ENCODE measurements at places on chromosomes 7 and 10. TPM values are rescaled to one million over a fixed set of nuclear protein-coding genes. Genes with fewer than 3 reads are reported as not detected.

HKDC1 gene
- polyA plus RNA-seq = 16.7 TPM

ACBD7 gene
- polyA plus RNA-seq = 5.8 TPM

SVOPL gene
- 2.9 TPM for polyA plus RNA-seq

INTS1 gene
- polyA plus RNA-seq = 53.1 TPM

AGBL3 gene
- polyA plus RNA-seq = 10.0 TPM

ITPRID1 gene
- polyA plus RNA-seq = not detected

C10orf143 gene
- polyA plus RNA-seq = 6.8 TPM

ZNF804B gene
- 0.28 TPM for polyA plus RNA-seq

LRIT1 gene
- polyA plus RNA-seq = not detected

AKR1C4 gene
- not detected for polyA plus RNA-seq

HMX3 gene
- polyA plus RNA-seq = not detected

DNA sequence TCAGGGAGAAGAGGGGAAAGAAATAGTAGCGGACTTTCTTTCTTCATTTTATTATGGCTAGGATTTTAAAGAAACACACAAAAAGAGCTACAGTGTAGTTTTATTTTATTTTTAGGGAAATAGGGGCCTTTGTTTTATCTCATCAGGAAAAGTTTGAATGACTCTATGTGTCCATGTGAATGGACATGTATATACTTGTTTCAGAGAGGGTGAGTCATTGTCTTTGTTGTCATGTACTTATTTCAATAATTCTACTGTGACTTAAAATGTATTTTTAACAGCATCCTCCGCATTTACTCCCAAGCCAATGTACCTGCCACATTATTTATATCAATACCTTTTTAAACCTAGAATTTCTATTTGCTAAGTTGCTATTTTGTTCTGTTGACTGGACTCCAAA, 569.5 kb downstream of the SORCS3 start:
- DNase-seq = no peak

DNA sequence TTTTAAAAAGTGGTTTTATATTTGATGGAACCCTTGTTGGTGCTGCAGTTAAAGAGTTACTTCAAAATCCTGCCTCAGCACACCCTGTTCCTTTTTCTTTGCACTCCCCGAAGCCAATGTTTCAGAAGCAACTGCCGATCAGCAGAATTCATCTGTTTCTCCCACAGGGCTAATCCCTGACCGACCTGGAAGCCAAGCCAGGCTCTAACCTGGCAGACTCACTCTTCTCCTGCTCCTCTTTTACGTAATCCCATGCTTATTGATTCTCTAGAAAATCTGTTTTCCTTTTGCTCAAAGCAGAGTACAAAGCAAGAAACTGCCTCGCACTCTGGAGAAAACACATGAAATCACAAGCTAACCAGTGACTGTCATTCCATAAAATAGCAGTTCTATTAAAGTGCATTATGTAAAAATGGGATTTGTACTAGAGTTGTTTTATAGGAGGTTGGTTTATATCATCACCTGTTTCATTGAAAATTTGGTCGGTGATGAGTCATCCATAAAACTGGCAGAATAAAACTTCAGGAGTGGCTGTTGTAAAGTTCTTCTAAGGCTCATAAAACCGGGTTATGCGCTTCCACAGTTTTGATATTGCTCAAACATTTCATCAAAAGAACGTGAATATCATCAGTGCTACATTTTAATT, 99.9 kb downstream of the CNTNAP2 start:
- DNase-seq = no peak

- DNase-seq = no peak
Measured at GRCh38 chr7:156919132-156919713, 26.2 kb upstream of the LMBR1 start.

- no peak for DNase-seq
Measured at GRCh38 chr7:2231992-2232765, 566 bp downstream of the MAD1L1 start.

GRCh38 chr7:32643194-32643593, 147.9 kb downstream of the AVL9 start:
- no peak for DNase-seq

GRCh38 chr7:112190120-112190519, 16.1 kb downstream of the DOCK4 start:
- DNase-seq = no peak

DNA sequence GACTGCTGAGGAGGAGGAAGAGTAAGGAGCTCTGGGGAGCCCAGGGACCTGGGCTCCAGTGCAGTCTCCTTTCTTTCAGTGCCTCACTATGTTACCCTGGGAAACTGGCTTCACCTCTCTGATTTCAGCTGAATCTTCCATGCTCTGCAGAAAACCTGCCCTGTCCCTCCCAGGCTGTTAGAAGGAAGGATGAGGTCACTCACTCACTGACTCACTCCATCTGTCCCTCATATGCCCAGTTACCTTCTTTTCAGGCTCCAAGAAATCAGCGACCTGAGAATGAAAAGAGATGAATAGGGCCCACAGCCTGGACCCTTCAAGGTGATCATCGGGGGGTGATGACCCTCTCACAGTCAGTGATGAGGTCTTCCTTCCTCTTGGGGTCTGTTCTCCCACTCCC, 481 bp downstream of the SFTPA2 start:
- no peak for DNase-seq

GRCh38 chr7:151875942-151876898, 695 bp downstream of the PRKAG2 start:
- DNase-seq = no peak

DNA sequence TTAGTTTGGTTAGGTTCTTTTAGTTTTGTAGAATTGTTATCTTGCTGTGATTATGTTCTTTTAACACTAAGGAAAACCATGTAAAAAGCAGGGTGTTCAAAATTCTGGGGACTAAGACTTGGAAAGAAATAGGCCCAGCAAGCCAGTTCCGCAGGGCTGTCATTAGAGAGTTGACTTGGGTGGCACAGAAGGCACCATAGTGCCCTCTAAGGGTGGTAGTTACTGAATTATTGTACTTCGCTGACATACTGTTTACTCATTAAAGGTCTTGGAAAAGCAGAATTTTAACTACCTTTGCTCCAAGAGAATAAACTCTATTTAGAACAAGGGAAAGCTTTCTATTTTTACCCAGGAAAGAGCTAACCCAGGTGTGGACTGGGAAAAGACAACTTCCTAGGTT, 86.5 kb downstream of the OTUD1 start:
- DNase-seq = no peak

DNA sequence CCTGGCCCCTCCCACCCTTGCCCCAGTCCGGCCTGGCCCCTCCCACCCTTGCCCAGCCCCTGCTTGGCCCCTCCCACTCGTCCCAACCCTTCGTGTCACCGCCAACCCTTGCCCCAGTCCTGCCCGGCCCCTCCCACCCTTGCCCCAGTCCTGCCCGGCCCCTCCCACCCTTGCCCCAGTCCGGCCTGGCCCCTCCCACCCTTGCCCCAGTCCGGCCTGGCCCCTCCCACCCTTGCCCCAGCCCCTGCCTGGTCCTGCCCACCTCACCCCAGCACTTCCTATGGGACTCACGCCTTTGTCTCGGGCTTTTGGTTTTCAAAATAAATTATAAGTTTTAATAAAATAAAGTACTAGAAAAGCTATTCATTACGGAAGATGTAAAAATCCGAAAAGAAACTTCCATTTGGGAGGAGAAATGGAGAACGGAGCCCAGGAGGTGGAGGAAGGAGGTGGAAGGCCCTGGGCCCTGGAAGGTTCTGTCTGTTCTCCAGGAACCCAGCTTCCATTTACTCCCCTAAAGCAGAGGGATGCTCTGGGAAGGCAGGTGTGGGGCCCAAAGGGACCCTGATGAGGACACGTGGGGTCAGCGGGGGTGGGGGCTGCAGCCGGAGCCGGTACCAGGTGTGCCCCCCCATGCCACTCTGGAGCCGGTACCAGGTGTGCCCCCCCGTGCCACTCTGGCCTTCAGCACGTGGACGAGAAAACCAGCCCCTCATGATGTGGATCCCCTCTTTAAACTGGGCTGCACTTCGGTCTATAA, 52.2 kb downstream of the PWWP2B start:
- DNase-seq = no peak

- no peak for DNase-seq
Measured at GRCh38 chr10:100736144-100736808, 9.1 kb upstream of the PAX2 start.

DNA sequence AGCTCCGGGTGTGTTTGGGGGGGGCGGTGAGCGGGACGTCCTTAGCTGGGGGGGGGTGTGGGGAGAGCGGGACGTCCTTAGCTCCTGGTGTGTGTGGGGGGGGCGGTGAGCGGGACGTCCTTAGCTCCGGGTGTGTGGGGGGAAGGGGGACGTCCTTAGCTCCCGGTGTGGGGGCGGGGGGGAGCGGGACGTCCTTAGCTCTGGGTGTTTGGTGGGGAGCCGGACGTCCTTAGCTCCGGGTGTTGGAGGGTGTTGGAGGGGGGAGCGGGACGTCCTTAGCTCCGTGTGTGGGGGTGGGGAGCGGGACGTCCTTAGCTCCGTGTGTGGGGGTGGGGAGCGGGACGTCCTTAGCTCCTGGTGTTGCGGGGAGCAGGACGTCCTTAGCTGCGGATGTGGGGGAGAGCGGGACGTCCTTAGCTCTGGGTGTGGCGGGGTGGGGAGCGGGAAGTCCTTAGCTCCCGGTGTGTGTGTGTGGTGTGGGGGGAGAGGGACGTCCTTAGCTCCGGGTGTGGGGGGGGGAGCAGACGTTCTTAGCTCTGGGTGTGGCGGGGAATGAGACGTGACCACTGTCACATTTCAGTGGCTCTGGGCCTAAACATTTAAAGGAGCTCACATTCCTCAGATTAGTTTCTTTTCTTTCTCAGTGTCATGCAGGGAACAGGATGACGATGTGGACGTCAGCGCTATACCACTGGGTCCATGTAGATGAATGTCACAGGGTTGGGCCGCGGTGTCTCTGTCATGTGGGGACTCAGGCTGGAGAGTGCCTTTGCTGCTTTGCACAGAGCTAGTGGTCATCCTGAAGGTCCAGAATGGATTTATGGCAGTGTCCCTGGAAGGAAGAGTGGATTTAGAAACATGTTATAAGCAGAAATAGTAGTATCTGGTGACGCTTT, 7.5 kb downstream of the DYNC2I1 start:
- no peak for DNase-seq

GRCh38 chr7:84176716-84177115, 17.9 kb downstream of the SEMA3A start:
- no peak for DNase-seq

DNA sequence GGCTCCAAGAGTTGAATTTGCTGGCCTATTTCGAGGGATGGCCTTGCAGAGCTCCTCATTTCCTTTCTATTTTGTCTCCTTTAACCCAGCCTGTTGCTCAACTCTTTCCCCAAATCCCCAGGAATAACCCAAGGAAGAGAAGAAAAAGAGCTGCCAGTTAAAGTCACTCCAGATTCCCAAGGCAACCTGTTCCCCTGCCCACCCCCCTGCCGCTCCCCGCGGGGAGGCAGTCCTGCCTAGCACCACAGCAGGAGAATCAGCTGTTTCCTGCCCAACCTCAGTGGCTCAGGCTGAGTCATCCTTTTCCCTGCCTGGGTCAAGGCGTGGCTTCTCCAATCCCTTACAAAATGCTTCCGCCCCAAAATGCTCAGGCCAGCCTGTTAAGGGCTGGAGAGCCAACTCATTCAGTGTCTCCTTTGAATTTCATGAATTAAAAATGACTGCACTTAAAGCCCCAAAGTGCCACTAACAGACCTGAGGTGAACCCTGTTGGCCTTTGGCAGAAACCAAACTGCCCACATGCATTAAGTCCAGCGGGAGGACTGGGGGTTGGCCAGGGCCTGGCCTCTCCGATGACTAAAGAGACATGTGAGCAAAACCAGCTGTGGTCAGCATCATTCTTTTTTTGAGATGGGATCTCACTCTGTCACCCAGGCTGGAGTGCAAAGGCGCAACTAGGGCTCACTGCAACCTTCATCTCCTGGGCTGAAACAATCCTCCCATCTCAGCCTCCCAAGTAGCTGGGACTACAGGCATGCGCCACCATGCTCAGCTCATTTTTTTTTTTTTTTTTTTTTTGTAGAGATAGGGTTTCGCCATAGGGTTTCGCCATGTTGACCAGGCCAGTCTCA, 83.2 kb upstream of the KIF5B start:
- no peak for DNase-seq

DNA sequence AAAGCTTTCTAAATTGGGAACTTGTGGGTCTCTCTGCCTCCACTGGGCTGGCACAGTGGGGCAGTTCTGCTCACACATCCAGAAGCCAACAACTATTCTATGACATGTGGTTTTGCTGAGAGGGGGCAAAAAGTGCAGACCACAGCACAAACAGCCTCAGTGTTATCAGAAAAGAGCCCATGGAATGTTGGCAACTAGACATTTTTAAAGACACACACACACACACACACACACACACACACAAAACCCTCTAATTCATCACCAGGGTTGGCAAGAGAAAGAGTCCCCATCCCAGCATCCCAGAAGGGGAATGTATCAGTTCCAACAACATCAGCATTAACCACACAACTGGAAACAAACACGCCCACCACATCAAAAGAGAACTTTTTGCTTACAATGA, 117.1 kb downstream of the FGFR2 start:
- DNase-seq = no peak

DNA sequence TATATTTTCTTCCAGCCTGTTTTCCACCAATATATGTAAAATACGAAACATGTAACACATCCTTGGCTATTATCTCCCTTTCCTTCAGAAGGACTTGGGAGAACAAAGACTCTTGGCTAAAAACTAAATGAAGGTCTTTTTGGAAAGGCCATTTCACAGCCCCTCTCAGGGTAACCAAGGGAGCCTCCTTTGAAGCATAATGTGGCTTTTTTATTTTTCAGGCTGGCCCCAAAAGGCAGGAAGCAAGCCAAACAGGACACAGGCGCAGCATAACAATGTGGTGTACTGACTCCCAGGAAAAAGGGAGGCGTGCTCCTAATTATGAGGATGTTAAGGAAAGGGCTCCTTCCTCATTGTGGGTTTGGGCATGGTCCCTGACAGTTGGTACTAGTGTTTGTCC, 30.3 kb upstream of the CCSER2 start:
- no peak for DNase-seq

GRCh38 chr10:87696922-87697745, 37.5 kb downstream of the PAPSS2 start:
- no peak for DNase-seq

- no peak for DNase-seq
Measured at GRCh38 chr7:88276605-88277153, 30.0 kb downstream of the STEAP4 start.

GRCh38 chr7:158001621-158002320, 585.9 kb downstream of the PTPRN2 start:
- DNase-seq = no peak

GRCh38 chr10:86224354-86225102, 142.1 kb downstream of the GRID1 start:
- DNase-seq = no peak

DNA sequence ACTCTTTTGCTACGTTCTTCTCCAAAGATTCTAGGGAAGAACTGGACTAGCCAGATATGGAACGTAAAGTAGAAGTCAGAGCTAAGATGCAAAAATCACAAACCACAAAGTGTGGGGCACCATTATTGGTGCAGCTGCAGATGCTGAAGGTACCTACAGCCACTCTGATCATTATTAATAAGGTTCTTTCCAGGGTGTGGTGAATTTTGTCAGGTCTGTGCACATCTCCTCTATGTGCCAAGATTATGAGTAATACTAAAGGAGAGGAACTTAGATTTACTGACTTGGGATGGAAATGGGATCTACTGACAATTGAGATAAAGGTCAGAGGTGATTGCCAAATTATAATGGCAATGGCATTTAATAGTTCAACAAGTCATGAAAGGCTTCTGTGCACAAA, 148.2 kb downstream of the RAPGEF5 start:
- DNase-seq = no peak

Measured in right renal cortex interstitium (tissue), 3 donors.